RWPE2 (cell line): ENCODE measurements at places on chromosomes 3 and 15.

- no peak for DNase-seq
These were observed 82.9 kb upstream of the HACD2 start for GRCh38 chr3:123667784-123668183.

GRCh38 chr3:64450396-64450956 lies 225.2 kb upstream of the PRICKLE2 start:
- DNase-seq, result no peak

DNA sequence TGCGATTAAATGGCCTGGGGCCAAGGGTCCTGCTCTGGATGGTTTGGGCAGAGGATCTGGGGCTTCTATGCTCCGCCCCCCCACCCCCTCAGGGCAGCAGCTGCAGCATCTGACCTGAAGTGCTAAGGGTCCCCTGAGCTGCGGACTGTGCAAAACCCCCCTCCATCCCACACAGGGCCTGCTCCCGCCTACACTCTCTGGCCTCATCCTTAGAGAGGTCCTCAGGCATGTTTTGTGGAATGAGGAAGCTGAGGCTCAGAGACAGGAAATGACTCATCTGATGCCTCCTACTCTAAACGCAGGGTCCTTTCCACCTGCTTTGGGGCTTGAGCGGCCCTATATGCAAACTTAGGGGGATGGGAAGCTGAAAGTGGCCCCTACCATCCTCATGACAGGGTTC lies 59.5 kb upstream of the CTSH start:
- DNase-seq, result no peak

DNA sequence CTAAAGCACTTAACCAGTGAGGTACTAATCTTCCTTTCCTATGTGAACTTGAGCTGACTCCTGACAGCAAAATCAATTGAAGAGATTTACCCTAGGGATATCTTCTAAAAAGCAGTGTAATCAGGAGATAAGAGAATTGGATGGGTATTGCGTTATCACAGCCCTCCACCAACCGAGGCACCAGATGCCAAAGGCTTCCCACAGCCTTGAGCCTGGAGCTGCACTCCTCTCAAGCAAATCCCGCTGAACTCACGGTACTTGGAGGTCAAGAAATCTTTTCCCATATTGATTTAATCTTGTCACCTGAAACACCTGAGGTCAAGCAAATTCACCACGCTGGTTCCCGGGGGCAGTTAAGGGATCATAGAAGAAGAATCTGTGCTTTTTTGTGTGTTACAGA lies 346.8 kb downstream of the TBL1XR1 start:
- DNase-seq, result no peak

DNA sequence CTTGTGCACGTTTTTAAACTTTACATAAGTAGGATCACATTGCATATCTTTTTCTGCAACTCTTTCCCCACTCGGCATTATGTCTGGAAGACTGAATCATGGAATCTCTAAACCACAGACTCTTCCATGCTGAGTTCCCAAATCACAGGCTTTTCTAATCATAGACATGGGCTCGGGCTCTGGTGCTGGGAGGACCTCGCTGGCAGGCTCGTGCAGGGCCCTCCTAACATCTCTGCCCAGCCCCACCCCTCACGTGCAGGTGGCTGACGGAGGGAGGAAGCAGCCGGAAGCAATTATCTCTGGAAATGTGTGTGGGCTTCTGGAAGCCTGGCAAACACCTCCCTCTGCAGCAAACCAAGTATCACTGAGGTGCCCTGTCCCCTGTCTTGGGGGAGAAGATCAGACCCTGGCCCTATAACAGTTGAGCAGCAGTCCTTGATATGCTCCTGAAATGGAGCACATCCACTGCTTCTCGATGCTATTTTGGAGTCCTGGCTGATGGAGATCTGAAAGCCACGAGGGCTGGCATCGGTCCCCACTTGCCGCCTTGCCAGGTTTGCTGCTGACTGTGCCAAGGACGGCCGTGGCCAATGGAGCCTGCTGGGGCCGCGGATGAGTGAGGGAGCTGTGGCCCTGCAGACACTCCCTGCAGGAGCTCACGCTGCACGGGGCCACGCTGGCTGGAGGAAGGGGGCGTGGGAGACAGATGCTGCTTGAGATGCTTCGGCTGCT lies 4.4 kb upstream of the IQSEC1 start:
- DNase-seq, result no peak

DNA sequence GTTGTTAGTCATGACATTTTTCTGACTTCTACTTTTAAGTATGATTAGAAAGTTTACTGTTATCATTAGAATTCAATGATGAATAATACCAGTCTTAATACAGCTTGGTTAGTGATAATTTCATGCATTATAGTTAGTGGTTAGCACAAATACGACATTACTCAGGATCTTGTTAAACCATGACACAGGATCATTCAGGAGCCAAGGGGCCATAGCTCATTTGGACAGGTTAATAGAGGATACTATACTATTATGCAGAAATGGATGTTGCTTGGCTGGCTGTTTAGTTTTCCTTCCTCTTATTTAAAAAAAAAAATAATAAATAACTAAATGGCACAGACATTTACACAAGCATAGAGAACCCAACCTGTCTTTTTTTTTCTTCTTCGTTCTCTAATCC lies 55.5 kb downstream of the NSUN3 start:
- no peak for DNase-seq

GRCh38 chr3:125194849-125195601 lies 17.5 kb downstream of the SLC12A8 start:
- no peak for DNase-seq
